Suprapubic skin (tissue), 4 donors: ENCODE measurements at places on chromosomes 3 and 15.

DNA sequence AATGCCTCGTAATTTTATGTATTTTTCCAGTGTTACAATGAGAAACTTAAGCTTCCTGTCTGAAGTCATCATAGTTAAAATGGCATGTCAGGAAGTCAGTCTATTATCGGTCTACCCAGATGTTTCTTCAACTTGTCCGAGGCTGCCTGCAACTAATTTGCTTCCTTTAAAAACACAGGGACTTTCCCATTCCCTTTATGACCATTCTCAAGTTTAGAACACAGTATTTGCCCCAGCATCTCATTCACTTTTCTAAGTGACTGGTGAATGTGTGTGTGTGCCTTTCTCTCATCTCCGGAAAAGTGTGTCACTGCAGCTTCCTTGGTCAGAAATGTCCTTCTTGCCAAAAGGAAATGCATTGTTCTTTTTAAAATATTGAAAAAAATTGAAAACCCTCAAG lies 466.6 kb downstream of the RAP2B start:
- no peak for DNase-seq

DNA sequence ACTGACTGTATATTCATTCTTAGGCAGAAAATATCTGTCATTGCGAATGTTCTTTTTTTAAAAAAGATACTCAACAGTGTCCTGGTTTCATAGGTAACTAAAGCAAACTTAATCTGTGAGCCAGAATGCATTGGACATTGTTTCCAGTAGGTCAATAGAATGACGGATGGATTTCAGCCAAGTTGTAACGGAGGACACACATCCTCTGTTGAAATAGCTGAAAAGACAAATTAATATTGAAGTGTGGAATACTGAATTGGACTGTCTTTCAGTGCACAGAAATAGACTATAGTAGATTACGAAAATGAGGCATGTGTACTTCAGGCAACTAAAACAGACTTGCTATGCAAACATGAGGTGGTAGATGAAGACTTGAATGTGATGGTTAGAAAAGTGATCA lies 461.6 kb downstream of the WDR72 start:
- DNase-seq: no peak

GRCh38 chr3:182740710-182741109 lies 52.6 kb upstream of the ATP11B start:
- no peak for DNase-seq

DNA sequence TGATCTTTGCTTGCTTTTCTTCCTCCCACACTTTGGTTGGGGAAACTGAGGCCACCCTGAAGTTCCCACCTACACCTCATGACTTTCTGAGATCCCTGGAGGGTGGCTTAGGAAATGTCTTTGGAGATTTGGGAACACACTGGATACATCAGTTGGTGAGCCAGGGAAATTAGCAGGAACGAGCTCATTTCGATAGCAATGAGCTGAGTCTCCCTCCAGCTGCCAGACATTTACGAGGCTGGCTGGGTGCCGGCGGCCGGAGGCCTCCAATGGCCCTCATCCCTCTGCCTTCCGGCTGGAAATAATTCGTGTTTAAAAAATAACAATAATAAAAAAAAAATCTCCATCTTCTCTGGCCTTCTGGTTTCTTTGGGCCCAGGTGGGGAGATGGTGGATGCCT lies 38.8 kb downstream of the SMAD6 start:
- DNase-seq: no peak

DNA sequence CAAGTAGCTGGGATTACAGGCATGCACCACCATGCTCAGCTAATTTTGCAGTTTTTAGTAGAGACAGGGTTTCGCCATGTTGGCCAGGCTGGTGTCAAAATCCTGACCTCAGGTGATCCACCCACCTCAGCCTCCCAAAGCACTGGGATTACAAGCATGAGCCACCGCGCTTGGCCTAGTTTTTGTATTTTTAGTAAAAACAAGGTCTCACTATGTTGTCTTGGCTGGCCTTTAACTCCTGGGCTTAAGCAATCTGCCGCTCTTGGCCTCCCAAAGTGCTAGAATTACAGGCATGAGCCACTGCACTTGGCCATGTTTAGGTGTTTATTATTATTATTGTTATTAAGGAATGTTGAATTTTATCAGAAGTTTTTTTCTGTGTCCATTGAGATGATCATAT lies 14.7 kb downstream of the IL16 start:
- DNase-seq: no peak

DNA sequence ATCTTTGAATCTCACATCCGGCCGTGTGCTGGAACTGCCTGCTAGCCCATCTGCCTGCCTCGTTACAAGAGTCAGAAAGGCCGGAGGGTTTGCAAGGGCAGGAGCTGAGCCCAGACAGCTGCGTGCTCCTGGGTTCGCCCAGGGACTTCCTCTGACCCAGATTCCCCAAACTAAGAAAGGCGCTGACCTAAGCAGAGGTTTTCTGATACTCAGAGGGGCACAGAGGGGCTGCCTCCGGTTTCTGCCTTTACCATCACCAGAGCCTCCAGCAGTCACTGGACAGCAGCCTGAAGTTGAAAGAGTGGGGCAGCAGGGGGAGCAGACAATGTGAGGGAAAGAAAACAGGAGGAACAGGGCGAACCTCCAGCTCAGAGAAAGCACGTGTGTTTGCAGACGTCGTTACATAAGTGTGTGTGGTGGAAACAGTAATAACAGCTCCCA lies 33.4 kb upstream of the RAD18 start:
- DNase-seq: no peak

DNA sequence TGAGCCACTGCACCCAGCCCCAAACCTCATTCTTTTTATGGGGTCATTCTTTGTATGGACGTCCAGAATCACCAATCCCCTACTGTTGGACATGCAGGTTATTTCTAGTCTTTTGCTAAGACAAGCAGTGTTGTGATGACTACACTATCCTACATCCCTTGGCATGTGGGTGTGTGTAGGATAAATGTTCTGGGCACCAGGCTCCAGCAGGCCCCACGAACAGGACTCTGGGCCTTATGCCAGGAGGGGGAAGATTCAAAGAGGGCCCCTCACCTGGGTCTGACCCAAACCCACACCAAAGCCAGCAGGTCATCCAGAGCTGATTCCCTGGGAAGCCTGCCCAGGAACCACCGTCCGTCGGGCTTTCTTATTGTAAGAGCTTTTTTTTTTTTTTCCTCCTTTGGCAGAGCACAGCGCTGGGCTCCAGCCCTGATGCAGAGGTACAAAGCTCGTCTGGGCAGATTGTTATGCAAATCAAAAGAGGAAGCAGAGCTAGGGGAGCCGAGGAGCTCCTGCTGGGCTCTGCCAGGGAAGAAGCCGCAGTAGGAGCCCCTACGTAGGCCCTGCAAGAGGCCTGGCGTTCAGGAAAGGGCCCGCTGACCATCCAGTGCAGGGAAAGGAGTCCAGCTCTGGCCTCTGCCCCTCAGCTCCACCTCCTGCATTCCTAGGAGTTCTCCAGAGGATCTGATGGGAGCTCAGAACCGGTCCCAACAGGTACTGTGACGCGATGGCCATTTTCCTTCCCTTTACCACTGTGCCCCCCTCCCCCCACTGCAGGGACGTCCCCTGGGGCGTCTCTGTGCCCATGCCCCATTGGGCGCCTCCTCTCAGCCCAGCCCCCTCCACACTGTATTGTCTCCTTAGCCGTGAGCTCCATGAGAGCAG lies 29.0 kb upstream of the FURIN start:
- DNase-seq: no peak

GRCh38 chr3:59249698-59250361 lies 200.0 kb upstream of the CFAP20DC start:
- no peak for DNase-seq

DNA sequence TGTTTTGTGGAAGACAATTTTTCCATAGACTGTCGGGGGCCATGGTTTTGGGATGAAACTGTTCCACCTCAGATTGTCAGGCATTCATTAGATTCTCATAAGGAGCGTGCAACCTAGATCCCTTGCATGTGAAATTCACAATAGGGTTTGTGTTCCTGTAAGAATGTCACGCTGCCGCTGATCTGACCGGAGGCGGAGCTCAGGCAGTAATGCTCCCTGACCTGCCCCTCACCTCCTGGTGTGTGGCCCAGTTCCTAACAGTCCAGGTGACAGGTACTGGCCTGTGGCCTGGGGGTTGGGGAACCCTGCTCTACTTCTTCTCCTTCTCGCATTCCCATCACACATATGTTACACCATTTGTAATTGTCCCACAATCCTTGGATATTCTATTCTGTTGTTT lies 11.0 kb downstream of the CHRNA7 start:
- DNase-seq: no peak

GRCh38 chr3:16739541-16740105 lies 134.4 kb upstream of the DAZL start:
- no peak for DNase-seq

DNA sequence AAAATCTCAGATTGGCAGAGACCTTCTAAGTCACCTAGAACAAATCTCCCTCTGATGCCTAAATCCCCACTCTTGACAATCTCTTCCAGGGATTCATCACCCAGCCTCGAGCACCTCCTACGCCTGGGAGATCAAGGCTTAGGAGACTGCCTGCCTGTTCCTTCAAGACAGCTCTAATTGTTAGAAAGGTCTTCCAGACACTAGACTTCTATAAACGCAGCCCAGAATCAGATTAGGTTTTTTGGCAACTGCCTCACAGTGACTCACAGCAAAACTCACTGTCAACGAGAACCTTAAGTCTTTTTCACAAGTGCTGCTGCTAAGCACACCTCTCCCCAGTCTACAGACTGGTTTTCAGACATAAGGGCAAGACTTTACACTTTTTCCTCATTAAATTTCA lies 23.1 kb downstream of the SRGAP3 start:
- no peak for DNase-seq

- DNase-seq: no peak
Observed at GRCh38 chr15:31243895-31244294, 82.7 kb upstream of the KLF13 start.

- no peak for DNase-seq
Observed at GRCh38 chr15:61327019-61327631, 98.0 kb upstream of the RORA start.

- DNase-seq: no peak
Observed at GRCh38 chr15:86568378-86568777, 488.7 kb downstream of the AGBL1 start.

DNA sequence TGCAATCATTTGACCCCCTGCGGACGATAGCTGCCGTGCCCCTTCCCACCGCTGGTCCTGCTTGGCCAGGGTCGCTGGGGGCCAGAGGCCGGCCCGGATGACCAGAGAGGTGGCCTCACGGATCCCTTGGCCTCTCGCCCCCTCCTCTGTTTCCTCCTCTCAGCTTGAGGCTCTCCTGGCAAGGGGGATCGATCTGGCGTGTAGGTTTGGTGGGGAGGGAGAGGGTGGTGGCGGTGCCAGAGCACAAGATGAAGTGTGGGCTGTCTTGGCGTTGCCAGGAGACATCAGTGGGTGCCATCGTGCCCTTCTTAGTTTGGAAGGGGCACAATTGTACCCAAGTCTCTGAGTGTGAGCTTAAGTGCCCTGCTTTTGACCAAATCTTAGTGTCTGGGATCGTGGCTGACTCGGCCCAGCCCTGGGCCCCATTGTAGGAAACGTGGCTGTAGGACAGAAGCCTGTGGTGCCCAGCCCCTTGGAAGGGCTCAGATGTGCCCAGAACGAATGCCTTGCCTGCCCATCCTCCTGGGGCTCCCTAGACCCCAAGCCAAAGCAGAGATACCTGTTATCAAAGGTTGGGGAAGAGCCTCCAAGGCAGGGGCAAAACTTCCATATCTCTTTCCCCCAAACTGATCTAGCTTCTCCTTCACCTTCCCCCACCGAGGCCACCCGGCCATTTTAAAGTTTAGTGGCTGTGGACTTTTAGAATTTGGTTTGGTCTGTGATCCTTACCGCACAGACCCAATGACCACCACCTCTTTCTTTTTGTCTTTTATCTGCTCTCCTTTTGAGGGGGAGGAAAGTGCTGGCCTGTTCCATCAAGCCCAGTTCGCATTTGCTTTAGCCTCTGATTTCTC lies 14.4 kb downstream of the NR2F2 start:
- DNase-seq: no peak

GRCh38 chr15:98740963-98741362 lies 92.6 kb downstream of the IGF1R start:
- DNase-seq: no peak

DNA sequence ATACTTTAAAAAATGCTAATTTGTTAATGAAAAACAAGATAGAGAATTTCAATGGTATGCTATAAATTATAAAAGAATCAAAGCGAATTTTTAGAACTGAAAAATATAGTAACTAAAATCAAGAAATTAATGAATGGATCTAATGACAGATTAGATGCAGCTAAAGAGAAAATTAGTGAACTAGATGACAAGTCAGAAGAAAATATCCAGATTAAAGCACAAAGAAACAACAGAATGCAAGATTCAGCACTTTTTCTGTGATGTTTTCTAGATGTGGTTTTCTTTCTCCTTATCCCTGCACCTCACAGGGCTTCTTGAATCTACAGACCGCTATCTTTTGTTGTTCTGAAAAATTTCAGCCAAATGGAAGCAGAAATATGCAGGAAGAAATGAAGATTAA lies 54.4 kb downstream of the INO80 start:
- DNase-seq: no peak

GRCh38 chr3:194117104-194117845 lies 18.7 kb upstream of the HES1 start:
- no peak for DNase-seq

DNA sequence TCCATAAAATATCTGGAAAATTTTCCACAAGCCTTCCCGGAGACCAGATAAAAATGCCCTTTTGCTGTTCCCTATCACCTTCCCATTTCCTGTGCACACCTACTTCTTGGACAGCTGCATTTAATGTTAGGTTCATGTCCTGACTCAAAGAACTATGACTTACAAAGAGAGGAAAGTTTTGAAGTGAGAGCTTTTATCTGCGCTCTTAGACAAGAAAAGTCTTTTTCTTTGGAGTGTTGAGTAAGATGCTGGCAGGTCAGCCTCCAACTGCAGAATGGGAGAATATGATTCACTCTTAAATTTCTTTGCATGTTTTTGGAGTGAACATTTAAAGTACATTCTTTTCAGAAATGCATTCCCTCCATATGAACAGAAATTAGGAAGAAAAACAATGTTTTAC lies 147.3 kb upstream of the DPH6 start:
- no peak for DNase-seq

DNA sequence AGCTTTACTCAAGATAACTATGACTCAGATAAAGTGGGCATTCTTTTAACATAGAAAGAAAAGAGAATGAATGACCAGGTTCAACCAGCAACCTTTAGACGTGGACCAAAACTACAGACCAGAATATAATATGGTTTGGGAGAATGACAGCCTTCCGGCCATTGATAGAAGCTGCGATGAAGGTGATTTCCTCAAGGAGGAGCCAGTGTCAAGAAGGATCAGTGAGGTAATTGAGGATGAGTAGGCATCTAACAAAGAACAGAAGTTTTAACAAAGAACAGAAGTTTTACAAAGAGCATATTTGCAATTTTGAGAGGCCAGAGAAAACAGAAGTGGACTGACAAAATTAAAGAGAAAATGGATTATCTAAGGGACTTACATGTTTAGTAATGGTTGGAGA lies 289.0 kb upstream of the AGTR1 start:
- DNase-seq: no peak

DNA sequence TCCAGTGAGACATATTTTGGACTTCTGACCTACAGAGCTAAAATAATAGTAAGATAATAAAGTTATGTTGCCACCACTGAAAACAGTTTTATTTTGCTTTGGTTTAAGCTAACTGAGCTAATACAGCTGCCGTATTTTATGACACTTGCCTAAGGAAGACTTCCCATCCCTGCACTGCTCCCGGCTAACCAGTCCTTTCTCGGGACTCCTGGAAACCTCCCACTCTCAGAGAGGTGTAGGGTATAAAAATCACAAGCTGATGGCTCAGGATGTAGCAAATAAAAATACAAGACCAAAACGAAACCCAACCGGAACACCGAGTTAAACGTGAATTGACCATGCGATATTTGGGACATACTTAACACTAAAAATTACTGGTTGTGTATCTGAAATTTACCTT lies 448 bp upstream of the KBTBD12 start:
- DNase-seq: no peak

- DNase-seq: no peak
Observed at GRCh38 chr15:52751522-52751921, 38.6 kb downstream of the ONECUT1 start.
